Nasal cavity respiratory epithelium epithelial cell of viscerocranial mucosa (primary cell): ENCODE measurements at places on chromosomes 1 and 21. TPM values are rescaled to one million over a fixed set of nuclear protein-coding genes. Genes with fewer than 3 reads are reported as not detected.

The EDEM3 gene
- total RNA-seq: 83.0 and 125 TPM in 2 replicates

The CYP2J2 gene
- 0.68 and 4.8 TPM in 2 replicates for total RNA-seq

The CHI3L2 gene
- under 0.01 and 1.1 TPM in 2 replicates for total RNA-seq

The LHX8 gene
- not detected in 2 replicates for total RNA-seq

The NME7 gene
- total RNA-seq: 8.9 and 26.3 TPM in 2 replicates

The TRIM17 gene
- 1.7 and 5.3 TPM in 2 replicates for total RNA-seq

The KHDRBS1 gene
- 36.6 and 62.8 TPM in 2 replicates for total RNA-seq

The SNRNP40 gene
- 78.0 and 165 TPM in 2 replicates for total RNA-seq

The HCN3 gene
- total RNA-seq: 0.68 and 1.1 TPM in 2 replicates

The OPRD1 gene
- total RNA-seq: not detected in 2 replicates

The FLG2 gene
- total RNA-seq: under 0.01 TPM in 1 of 2 replicates, not detected in the other

The STYXL2 gene
- not detected in 2 replicates for total RNA-seq

The DNASE2B gene
- not detected in 2 replicates for total RNA-seq

The ACOT7 gene
- total RNA-seq: 62.5 and 76.2 TPM in 2 replicates

The OLFML2B gene
- 0.21 TPM in 1 of 2 replicates, not detected in the other for total RNA-seq

The GBP3 gene
- total RNA-seq: 8.9 and 32.0 TPM in 2 replicates

The ALX3 gene
- not detected in 2 replicates for total RNA-seq

The HJV gene
- total RNA-seq: not detected in 2 replicates

The RGS16 gene
- 2.4 and 7.5 TPM in 2 replicates for total RNA-seq

The GBP1 gene
- total RNA-seq: 15.0 and 68.2 TPM in 2 replicates

The ETNK2 gene
- total RNA-seq: 22.7 and 51.6 TPM in 2 replicates

The CDK18 gene
- 1.0 and 19.7 TPM in 2 replicates for total RNA-seq

The KCND3 gene
- total RNA-seq: under 0.01 and 0.36 TPM in 2 replicates

The PRR9 gene
- total RNA-seq: 2.1 TPM in 1 of 2 replicates, not detected in the other

The GSTM5 gene
- total RNA-seq: not detected in 2 replicates

The NMNAT2 gene
- total RNA-seq: 0.34 and 0.50 TPM in 2 replicates

The RPF1 gene
- total RNA-seq: 41.0 and 44.2 TPM in 2 replicates

The ABCA4 gene
- total RNA-seq: under 0.01 and 1.1 TPM in 2 replicates
